ENCODE measurements at places on chromosomes 2 and 18.

- no peak for DNase-seq
These were observed 163.9 kb upstream of the DNMT3A start for GRCh38 chr2:25505622-25506021.

- DNase-seq = no peak
These were observed 565.5 kb downstream of the CCDC85A start for GRCh38 chr2:56749152-56749752.

DNA sequence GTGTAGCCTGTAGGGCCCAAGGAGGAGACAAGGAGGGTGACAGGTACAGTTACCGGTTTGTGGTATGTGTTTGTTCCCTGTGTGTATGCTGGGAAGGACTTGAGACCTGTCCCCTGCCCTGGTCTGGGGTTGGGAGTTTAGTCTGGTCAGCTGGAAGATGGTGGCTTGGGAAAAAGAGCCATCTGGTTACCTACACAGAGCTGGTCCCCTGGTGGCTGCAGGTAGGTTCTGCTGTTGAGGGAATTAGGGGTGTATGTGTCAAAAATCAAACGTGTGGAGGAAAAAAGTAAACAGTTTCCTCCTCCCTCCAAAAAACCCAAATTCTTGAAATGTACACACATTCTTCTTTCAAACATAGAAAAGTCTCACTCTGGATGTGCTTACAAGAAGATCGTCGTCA, 24.3 kb downstream of the PTMA start:
- no peak for DNase-seq

GRCh38 chr2:177024765-177025164, 187.8 kb upstream of the HNRNPA3 start:
- no peak for DNase-seq

DNA sequence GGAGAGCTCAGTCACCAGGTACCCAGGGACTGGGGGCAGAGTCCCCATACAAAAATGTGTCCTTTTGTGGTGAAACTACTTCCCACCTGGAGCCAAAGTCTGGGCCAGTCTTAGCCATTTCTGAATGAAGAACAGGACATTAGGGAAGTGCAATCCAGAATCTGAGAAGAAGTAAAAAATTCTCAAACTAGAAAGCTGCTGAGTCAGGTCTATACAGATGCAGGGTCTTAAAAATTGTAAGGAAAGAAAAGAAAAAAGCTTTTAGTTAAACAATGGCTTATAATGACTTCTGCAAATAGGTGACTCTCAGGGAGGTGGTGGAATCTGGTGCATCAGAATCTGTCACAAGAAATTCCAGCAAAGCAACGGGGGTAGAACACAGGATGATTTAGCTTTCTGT, 13.5 kb downstream of the ZBTB7C start:
- DNase-seq = no peak

GRCh38 chr2:217366266-217366895, 506.5 kb upstream of the TNP1 start:
- DNase-seq = no peak

- no peak for DNase-seq
These were observed 83.6 kb upstream of the LCLAT1 start for GRCh38 chr2:30363406-30363805.

DNA sequence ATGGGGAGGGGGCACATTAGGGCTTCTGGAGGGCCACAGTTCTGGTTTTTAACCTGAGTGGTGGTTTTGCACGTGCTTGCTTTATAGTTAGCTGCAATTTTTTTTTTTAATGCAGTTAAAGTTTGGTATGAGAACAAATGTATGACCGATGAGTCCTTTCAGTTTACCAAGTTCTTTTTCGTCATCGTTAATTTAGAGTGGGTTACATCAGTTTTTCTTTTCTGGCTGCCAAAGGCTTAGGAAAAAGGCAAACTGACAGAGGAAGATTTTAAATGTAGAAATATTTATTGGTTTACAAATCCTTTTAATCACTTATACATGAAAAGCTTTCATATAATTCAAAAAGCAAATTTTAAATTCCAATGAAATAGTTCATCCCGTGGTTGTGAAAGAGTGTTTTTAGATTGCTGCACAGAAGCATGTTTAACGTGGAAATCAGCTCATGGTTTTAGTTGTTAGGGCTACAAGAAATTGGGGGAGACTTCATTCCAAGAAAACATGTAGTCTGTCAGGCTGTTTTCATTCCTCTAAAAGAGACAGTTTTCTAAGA, 82.9 kb downstream of the MSH2 start:
- no peak for DNase-seq

DNA sequence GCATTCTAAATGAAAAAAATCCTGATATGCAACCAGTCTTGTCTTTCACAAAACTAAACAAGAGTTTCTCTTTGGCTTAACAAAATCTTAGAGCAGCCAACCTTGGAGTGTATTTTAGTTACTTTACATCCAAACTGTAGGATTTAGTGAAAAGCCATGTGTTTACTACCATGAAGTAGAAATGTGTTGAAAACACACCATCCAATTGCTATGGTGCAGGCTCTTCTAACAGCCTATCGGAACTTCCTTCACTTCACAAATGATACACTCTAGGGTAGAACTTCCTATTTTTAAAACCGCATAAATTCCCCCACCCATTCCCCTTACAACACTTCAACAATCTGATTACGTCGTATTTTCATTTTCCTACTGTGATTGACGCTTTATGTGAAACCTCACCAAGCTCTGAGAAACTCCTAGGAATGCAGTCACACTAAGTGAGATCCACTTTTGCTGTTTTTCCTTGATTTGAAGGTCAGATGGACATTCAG, 74.4 kb upstream of the MAP4K4 start:
- DNase-seq = no peak

DNA sequence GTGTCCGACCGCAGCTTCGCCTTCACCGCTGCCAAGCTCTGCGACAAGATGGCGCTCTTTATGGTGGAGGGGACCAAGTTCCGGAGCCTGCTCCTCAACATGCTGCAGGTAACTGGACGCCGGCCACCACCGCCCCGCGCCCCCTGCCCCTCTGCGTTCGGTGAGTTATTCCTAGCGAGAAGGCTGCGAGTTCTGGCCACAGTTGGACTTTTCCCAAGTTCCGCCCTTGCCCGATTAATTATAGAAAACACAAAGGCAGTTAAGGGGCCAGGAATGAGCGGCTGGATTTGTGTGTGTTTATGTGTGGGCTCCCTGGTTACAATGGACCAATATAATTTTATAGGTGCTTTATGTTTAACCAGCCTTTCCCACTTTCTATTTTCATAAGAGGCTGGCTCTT, 189.2 kb downstream of the SMAD7 start:
- no peak for DNase-seq

DNA sequence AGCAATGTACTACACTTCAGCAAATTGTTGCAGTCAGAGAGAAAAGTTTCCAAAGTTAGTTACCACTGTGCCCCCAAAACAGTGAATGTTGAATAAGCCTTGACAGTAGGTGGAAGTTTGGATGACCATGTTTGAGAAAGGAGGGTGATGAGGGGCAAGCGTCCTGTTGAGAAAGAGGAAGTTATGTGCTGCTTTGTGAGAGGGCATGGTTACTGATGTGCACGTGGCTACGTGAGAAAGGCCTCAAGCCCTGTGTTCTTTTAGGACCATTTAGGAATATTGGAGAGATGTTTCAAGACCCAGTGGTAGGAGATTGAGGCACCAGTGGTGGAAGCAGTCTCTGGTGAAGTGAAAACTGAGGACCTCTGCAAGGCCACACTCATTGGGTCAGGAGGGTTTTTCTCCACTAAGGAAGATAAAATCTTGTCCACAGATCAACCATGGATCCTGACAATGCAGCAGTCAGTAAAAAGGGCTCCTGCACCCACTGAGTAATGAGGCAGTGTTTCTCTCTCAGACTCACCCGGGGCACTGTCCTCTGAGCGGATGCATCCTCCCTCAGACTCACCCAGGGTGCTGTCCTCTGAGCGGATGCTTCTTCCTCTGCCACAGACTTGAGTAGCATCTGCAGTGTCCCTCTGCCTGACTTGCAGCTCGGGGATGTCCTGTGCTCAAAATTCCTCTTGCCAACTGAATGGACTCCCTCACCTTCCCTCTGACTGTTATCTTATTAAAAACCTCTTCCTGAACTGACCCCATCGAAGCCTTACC, 34.7 kb upstream of the ACTR3 start:
- no peak for DNase-seq

DNA sequence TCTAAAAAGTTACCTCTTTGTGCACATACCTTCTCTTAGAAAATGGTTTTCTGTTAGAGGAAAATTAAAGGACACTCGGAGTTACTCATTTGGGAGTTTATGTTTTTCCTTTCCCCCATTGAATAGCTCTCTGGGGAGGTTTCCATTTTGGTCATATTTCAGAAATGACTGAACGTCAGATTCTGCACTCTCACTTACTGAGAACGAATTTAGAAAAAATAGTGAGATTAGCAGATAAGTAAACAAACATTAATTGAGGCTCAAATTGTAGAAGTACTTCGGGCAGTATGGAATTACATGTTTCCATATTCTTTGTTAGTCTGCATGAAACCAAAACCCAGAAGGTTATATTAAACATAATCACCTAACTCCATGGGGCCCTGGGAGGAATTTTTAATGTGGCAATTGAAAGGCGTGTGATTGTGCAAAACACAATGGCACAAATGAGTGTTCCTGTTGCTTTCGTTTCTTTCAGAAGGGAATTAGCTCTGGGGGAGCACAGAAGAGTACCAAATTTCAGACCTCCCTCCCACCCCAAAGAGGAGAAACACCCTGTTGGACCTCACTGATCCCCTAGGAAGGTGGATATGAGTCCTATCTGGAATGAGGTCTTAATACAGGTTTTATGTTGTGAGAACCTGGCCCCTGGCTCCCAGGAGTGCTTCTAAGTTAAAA, 212.3 kb downstream of the BCL2 start:
- no peak for DNase-seq

DNA sequence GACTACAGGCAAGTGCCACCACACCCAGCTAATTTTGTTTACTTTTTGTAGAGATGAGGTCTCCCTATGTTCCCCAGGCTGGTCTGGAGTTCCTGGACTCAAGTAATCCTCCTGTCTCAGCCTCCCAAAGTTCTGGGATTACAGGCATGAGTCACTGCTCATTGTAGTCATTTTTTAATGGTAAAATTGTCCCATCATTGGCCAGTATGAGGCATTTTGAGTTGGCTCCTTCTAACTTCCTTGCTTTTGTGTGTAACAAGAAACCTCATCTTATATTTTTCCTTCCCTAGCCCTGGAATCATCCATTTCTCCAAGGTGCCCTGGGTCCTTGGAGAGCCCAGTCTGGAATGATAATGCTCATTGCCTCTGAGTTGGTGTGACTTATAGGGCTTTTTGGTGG, 148.5 kb downstream of the INHBB start:
- no peak for DNase-seq

- no peak for DNase-seq
These were observed 11.0 kb downstream of the ITGA4 start for GRCh38 chr2:181467966-181468707.

DNA sequence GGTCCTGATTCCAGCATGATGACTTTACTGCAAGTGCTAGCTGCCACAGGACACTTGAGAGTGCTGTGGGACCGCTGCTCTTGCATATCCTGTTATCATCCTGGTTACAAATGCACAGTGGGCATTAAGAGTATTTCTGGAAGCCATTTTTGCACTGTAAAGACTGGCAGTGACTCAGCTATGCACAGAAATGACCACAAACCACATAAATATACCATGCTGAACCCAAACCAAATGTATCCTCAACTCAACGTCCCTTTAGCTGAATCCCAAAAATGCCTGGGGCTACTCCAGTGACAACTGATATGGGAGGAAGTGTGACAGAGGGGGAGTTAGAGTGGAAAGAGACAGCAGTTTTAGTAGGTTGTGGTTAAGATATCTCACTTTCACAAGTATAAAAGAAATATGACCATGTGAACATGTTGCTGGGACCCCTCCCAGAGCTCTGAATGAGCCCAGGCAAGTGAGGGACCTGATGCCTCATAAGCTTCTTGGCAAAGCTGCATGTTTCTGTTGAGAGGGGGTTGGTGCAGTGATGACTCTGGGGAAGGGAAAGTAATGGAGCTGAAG, 37.3 kb downstream of the RHBDD1 start:
- no peak for DNase-seq

DNA sequence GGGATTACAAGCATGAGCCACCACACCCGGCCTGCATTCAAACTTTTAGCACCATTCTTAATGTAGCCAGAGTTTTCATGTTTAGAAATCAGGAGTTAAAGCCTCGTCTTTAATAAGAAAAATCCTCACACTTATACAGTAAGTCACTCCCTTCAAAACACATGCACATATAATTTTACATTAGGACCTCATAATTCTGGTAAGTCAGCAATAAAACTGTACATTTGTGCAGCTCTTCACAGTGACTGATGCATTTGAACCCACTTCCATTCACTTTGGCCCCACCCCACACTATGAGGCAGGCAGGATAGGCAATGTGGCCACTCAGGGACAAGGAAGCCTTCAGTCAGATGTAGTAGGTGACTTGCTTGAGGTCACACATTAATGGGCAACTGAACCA, 141.7 kb upstream of the SIX3 start:
- no peak for DNase-seq

DNA sequence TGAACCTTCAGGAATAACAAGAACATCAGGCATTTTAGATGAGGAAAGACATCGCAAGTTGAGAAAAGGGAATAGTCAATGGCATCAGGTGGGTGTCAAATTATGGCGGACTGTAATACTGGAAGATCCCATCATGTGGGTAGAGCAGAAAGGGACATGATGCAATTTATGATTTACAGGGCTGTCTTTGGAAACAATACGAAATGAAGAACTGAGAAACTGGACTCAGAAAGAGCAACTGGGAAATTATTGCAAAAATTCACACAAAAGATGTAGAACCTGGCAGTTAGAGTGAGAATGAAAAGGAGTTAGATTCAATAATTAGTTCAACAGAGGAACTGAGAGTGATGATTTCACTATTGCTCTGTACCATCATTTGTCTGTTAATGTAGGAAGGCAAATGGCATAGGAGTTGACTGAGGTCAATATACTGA, 1635.0 kb upstream of the ACVR2A start:
- no peak for DNase-seq

- DNase-seq = no peak
These were observed 472.2 kb upstream of the DCC start for GRCh38 chr18:51867767-51868166.

- DNase-seq = no peak
These were observed 149.3 kb upstream of the PGAP1 start for GRCh38 chr2:197075754-197076337.

DNA sequence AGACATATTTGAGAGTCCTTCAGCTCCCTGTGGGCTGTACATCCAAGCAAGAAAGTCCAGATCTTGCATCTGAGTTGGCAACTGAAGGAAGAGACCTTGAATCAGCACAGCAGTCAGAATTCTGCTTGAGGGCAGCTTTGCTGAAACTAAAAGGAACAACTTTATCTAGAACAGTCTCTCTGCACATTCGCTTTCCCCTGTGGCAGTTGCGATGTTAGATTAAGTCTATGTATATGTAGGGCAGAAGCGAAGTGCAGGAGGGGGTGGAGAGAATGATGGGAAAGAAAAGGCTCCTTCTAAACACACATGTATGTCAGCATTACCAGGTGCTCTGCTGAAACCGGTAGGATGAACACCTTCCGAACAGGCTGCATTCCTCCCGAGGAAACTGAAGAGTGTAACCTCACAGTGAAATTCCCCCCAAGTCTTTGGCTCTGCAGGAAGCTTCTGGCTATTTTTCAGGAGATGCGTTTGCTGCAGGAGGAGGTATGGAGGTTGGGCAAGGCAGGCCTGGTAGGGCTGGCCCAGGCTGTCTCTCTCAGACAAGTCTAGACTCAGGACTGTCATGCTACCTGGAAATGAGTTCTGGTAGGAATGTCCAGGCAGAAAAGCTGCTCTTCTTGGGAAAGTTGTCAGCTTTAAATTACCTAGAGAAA, 70.0 kb upstream of the ATL2 start:
- DNase-seq = no peak
